ENCODE measurements at places on chromosomes 11 and 22.

GRCh38 chr11:32259641-32260081, 168.8 kb downstream of the RCN1 start:
- DNase-seq, result no peak

DNA sequence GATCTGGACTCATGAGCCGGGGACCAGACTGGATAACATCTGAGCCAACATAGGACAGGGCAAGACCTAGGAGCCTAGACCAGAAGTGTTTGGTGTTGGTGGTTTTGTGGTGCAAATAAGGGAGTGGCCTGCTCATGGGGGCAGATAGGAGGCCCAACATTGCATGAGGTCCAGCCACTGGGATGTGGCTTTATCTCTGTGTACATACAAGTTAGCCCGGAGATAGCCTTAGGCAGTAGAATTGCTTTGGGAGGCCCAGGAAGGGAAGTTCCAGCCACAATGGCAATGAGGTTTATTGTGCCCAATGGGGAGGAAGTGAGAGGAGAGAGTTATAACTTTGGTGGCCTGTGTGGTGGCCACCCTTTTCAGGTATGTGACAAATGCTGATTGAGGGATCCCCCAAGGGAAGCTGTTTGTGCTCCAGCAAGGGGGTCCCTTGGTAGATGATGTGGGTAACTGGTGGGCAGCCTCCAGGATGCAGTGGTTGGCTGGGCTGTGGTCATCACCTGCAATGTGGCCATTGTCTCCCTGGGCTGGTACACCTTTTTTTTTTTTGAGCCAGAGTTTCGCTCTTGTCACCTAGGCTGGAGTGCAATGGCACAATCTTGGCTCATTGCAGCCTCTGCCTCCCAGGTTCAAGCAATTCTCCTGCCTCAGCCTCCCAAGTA, 6.4 kb downstream of the LMO2 start:
- no peak for DNase-seq

GRCh38 chr22:30288419-30289140, 725 bp downstream of the CASTOR1 start:
- DNase-seq, result no peak

GRCh38 chr11:8573777-8574176, 20.3 kb downstream of the STK33 start:
- no peak for DNase-seq

DNA sequence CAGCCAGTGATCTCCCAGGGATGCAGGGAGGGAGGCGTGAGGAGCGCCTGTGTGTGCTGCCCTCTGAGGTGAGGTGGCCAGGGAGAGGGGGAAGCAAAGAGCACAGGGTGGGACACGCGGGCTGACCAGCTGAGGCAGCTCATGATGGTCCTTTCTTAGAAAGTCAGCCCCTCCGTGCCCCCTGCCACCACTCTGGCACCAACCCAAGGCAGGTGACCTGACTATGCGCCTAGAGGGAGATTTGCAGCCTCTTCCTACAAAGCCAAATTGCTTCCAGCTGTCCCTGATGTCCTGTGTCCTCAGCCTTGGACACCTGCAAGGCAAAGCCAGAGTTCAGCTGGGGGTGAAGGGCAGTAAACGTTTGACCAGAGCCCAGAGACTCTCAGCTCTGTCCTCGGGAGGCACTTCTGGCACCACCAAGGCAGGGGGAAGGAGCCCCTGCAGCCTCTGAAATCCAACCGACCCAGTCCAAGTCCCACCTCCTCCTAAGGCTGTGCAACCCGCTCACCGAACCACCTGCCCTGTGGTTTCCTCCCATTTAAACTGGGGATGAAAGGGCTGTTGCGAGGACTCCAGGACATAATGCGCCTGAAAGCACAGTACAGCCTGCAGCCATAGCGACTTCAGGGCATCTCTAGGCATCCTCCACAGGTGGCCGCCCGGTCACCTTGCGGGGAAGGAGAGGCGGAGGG, 26.8 kb downstream of the CD5 start:
- no peak for DNase-seq

- DNase-seq, result no peak
These were observed 6.9 kb downstream of the PMM1 start for GRCh38 chr22:41582694-41583093.

- DNase-seq, result no peak
These were observed 1219.6 kb downstream of the BRD1 start for GRCh38 chr22:48607901-48608662.

GRCh38 chr22:18048041-18048440, 23.7 kb upstream of the MICAL3 start:
- DNase-seq, result no peak

GRCh38 chr11:46979358-46979757, 42.8 kb downstream of the CSTPP1 start:
- no peak for DNase-seq

DNA sequence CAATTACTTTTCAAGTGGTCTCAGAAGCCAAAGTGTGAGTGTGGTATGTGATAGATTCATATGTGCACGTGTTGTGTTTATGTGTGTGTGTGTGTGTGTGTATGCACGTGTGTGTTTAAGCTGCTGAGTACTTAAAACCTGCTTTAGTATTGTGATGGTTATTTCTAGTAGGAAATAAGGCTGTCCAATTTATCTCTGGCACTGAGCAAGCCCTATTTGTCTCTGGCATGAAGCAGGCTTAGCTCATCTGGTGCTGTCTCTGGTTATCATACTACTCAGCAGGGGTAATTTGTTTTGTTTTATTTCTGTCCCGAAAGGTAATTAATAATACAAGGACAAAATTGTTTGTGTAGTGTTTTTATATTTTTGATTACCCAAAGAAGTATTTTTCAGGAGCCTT, 333.7 kb downstream of the FAT3 start:
- no peak for DNase-seq

- DNase-seq, result no peak
These were observed 86.4 kb downstream of the DLG2 start for GRCh38 chr11:85540635-85541205.

- DNase-seq, result no peak
These were observed 41.7 kb downstream of the LMO1 start for GRCh38 chr11:8221917-8222495.

GRCh38 chr11:118283037-118283636, 19.0 kb upstream of the MPZL2 start:
- DNase-seq, result no peak

DNA sequence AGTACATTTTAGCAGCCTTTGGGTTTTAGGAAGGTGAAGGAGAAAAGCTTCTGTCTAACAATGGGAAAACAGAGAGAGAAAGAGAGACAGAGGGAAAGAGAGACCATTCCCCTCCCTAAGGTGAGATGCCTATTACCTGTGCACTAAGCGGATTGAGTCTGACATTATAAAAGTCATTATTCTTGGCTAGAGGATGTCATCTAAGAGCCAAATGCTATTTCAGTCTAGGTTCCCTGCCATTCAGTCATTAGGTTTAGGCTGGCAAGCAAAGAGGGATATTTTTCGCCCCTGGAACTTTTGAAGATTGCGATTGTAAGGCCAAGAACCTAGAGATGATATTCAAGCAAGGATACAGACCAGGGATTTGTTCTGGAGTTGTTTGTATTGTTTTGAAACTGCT, 7.2 kb downstream of the BLID start:
- no peak for DNase-seq

DNA sequence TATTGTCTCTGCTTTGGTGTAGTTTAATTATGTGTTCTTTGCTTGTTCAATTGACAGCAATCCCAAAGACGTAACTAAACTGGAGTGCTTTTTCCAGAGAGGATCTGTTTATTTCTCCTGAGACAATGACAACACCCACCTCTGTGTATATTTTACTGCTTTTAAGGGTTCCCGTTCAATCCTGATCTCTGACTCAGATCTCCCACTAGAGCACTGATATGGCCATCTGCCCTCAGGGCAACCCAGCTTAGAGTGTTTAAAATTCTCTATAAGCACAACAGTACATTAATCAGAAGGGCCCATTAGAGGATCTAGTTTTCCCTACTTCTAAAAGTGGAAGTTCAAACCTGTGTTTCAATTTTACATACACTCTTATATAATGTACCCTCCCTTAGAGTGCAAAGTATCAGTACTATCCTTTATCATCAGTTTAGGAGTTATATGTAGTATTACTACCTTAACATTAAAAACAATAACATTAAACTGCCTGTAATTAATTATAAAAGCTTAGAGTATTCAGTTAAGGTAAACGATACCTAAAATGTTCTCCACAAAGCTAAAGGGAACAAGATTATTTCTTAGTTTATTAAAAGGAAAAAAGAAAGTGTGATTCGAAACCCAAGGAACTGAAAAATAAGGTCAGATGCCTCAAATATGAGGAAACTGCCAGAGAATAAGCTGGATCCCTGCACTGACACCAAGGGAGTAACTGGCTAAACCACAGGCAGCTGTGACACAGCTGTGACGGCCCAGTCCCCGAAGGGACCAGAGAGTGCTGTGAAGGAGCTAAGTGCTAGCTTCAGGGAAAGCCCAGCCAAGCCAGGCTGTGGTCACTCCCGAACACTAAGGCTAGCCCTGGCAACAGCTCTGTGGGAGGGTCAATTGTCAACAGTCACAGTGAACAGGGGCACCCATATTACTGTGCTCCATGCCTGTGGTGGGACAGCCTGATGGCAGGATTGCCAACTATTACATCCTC, 15.2 kb downstream of the UFD1 start:
- no peak for DNase-seq

DNA sequence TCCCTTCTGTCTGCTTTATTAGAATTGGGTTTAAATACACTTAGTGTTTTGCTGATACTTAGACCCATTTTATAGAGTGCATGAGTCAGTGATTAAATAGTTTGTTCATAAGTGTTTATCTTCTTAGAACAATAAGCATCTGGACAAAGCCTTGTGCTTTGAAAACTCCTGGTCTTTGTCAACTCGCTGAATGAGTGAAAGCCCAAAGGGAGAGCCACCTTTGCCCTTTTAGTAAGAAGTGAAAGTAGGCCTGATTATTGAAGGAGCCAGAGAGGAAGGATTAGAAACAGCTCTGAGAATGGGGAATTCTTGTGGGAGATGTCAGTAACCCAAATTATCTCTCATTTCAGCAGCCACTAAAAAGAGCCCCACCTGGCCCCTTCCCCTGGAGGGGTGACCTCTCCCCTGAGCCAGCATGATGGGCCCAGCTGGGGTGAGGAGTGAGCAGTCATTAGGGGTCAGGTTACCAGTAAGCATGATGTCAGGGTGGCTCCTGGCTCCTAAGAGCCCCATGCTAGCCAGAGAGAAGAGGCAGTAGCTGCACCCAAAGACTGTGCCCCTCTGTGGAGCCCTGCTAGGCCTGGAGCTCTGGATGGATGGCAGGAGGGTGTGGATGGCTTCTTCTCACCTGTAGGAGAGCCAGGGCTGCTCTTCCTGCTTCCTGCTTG, 125.1 kb upstream of the E2F8 start:
- no peak for DNase-seq

DNA sequence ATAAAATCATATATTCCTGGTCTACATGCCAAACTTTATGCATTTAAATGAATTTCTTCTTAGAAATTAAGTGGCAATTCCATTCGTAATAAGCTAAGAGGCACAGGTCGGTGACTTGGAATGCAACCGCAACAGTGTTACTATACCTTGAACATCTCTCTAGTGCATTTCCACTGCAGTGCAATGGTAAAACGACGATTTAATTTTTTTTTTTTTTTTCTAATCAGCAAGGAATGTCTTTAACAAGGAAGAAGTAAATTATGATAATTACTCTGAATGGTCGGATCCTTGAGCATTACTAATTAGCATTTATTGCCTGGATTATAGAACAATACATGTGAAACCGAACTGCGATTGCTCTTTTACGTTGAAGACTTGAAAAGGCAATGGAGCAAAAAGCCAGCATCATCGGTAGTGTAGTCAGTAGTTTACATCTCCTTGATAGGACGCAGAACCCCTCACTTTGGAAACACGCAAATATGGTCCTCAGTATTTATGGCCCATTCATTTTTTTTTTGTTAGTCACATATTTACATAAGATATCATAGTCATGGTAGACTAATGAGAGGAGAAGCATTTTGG, 20.2 kb downstream of the BLID start:
- no peak for DNase-seq

GRCh38 chr11:6631361-6631890, 12.2 kb upstream of the TPP1 start:
- no peak for DNase-seq

GRCh38 chr11:112538534-112539280, 278.0 kb upstream of the PLET1 start:
- DNase-seq, result no peak

DNA sequence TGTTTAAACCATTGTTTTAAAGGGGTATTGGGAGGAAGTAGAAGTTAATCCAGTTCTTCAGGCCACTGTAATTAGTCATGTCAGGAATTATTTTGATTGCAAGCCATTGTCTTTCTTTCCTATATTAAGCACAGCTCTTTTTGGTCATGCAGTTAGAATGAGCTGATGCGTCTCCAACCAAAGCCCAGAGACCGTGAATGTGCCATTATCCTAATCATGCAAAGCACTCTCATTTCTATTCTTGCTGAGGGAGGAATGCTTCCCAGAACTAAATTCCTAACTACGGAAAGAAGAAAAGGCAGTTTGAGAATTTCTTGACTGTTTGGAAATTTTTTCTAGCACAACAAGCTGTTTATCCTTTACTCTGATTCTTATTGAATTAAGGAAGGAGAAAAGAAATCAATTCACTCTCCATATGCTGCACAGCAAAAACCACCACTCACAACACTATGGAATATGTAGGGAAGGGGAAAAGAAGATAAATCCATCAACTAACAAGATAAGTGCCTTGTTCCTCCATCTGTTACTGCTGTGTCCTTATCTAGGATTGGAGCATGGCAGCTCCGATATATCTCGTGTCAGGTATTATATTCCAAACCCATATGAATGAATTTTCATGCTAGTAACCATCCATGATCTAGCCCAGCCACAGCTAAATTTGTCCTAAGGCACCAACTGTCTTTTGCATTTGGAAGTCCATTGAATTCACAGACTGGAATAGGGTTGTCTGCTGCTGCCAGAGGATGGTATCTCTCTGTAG, 70.8 kb downstream of the NTM start:
- DNase-seq, result no peak

DNA sequence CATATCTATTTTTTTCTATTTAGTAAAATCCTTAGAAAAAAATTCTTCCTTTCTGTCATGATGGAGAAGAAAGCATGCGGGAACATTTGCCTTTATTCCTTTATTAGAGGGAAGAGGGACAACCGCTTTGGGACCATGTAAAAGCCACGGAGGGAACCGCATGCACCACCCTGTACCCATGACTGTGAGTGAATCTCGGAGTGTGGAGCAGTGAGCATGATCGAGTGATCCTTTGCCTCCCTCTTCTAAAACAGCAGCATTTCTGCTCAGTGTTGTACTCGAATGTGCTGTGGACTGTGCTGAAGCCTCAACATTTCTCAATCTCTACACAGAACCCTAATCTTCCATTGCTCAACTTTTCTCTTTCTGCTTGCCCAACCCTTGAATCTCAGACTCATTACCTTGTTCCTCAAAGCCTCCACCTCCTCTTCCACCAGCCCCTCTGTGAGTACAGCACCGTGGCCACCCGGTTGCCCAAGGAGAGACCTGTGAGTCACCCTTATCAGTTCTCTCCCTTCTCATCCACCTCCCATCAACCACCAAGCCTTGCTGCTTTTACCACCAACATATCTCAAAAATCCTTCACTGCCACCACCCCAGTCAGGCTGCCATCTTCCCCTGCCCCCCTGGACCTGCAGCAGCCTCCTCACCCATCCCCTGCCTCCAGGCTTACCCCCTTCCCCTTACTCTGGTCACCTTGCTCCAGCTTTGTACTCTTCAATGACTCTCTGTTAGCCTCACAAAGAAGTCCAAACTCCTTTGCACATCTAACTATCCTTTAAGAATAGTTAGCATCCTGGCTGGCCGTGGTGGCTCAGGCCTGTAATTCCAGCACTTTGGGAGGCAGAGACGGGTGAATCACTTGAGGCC, 103.1 kb downstream of the NAT10 start:
- DNase-seq, result no peak

GRCh38 chr11:14583252-14584034, 60.2 kb upstream of the PDE3B start:
- DNase-seq, result no peak
